SJSA1 (cell line): ENCODE measurements at places on chromosomes 3 and 15. TPM values are rescaled to one million over a fixed set of nuclear protein-coding genes. Genes with fewer than 3 reads are reported as not detected.

GRAMD2A gene
- 0.16 TPM in 1 of 2 replicates, not detected in the other for total RNA-seq

CD96 gene
- 0.13 and 0.38 TPM in 2 replicates for total RNA-seq

FBXO40 gene
- not detected in 2 replicates for total RNA-seq

MTFMT gene
- total RNA-seq = 22.1 and 30.4 TPM in 2 replicates

DUOXA2 gene
- not detected in 2 replicates for total RNA-seq

VWA5B2 gene
- total RNA-seq = not detected in 2 replicates

ARGFX gene
- total RNA-seq = not detected in 2 replicates

MAGEF1 gene
- total RNA-seq = 41.7 and 54.8 TPM in 2 replicates
